ENCODE measurements at places on chromosomes 1 and 21.

DNA sequence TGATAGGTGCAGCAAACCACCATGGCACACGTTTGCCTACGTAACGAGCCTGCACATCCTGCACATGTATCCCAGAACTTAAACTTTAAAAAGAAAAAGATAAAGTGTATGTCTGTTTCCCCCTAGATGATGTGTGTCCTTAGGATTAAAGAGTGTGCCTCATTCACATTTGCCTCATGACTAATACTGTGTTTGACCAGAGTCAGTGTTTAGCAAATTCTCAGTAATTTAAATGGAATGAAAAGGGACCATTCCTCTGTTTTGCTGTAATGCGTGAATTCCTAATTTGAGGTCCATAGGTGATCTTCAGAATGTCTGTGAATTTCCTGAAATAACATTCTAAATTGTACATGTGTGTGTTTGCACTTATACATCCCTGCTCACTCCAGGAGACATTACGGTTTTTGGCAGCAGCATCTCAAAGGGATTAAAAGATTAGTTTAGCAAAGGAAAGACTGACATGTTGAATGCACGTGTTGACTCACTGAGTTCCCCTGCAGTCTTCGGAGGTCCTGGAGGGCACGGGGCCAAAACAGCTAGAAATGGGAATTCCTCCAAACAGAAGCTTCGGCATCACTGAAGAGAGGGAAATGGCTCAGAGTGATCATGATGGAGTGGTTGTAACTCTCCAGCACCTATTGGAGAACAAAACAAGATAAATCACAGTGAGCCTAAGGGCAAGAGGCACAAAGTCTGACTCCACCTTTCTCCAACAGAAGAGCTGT lies 19.1 kb upstream of the SLC35F3 start:
- no peak for DNase-seq

DNA sequence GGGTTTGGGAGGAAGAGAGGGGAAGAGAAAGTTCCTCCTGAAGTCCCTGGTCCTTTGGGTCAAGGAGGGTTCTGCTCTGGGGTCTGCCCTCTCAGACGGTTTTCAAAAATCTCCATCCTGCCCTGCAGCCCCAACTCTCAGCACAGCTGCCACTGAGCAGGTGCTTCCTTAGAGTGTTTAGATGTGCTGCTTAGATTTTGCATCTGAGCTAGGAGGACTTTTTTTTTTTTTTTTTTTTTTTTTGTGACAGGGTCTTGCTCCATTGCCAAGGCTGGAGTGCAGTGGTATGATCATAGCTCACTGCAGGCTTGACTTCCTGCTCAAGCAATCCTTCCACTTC lies 324.9 kb upstream of the POU3F1 start:
- DNase-seq = no peak

- no peak for DNase-seq
These were observed 3.7 kb downstream of the CEP350 start for GRCh38 chr1:179958359-179958758.

GRCh38 chr1:157734321-157734720 lies 33.8 kb upstream of the FCRL3 start:
- no peak for DNase-seq

DNA sequence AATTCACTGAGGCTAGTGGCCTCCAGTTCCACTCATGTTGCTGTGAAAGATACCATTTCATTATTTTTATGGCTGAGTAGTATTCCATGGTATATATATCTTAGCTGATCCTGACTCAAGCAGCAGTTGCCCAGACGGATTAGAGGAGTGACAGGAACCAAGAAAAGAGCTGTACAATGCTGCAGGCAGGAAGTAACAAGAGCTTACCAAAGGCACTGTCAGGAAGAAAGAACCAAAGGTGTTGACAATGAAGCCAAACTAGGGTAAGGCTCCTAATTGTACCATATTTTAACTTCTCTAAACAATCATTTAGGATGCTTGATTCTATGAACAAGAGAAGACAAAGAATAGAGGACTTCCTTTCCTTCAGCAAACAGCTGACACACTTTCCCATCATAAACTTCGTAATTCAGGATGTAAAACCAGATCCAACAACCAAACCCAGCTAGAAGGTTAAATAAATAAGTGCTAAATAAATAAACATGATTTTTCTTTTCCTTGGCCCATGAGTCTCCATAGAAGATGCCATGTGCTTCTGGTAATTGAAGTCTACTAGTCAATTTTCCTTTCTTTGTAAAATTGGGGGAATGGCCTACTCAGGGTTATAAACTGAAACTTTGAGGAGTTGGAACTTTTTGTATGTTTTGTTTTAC lies 248.2 kb upstream of the SGIP1 start:
- no peak for DNase-seq

- no peak for DNase-seq
These were observed 387.4 kb upstream of the PKN2 start for GRCh38 chr1:88296642-88297041.

GRCh38 chr1:54547601-54548388 lies at the start of gene ACOT11:
TSS of gene ACOT11 (plus strand) at chr1:54548228. CDS start at chr1:54548310, 82 bp downstream.
- DNase-seq = no peak

- no peak for DNase-seq
These were observed 8.0 kb upstream of the GUCA2A start for GRCh38 chr1:42172381-42173133.

- no peak for DNase-seq
These were observed 19.4 kb downstream of the PLEKHM2 start for GRCh38 chr1:15703562-15703961.

GRCh38 chr1:25117233-25117823 lies 115.0 kb downstream of the SYF2 start:
- peak; percentile 55 for DNase-seq

- no peak for DNase-seq
These were observed 37.4 kb upstream of the BTG2 start for GRCh38 chr1:203267912-203268311.

GRCh38 chr1:247500865-247501264 lies 35.4 kb downstream of the OR2C3 start:
- no peak for DNase-seq

- no peak for DNase-seq
These were observed 33.4 kb downstream of the CYP2J2 start for GRCh38 chr1:59892841-59893811.

DNA sequence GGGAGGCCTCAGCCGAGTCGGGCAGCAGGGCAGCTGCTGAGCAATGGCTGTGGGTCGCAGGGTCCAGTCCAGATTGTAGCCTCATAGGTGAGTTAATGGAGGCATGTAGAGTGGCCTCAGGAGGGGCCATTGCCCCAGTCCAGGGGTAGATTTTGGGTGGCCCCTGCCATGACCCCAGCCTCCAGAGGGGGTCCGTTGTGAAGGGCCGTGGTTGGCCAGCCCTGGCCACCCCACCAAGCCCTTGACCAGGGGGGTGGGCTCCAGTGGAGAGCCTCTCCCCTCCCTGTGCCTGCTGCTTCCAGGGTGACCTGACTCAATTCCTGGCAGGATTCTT lies 26.1 kb downstream of the TRPM2 start:
- DNase-seq = no peak

- DNase-seq = no peak
These were observed 19.5 kb downstream of the ZMYM4 start for GRCh38 chr1:35287807-35288640.

DNA sequence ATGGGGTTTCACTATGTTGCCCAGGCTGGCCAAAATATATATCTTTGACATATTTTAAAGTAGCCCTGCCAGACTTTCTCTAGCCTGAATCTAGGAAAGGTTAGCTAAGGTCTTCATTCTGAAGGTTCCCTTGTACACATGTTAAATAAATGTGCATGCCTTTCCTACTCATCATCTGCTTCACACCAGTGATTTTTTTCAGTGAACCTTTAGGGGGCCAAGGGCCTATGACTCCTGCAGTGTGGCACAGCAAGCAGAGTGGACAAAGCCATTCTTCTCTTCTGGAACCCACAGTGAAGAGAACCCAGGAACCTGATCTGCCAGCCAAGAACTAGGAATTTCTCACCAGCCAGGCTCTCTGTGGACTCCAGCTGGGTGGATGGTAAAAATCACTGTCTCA lies 22.9 kb downstream of the CBR1 start:
- DNase-seq = no peak

DNA sequence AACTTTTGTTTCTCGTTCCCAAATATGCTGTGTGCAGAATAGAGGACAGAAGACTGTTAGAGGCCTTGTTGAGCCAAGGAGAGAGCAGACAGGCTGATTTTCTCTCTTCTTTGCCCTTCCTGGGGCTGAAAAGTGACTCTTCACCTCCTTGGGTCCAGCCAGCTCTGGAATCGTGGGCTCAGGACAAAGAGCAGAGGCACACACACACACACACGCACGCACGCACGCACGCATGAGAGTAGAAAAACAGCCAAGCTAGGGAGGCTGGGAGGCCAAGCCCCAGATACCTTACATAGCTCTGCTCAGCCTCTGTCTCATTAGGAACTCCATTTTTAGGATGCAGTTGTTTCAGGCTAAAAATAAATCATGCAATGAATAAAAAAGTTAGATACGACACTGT lies at the start of gene CASQ2:
CASQ2 (minus strand) TSS at position 166 of the 400 bp plus-strand sequence. CDS start 173 bp downstream, outside the sequence.
- no peak for DNase-seq

GRCh38 chr1:10980094-10980577 lies 32.3 kb upstream of the TARDBP start:
- peak; percentile 90 for DNase-seq

DNA sequence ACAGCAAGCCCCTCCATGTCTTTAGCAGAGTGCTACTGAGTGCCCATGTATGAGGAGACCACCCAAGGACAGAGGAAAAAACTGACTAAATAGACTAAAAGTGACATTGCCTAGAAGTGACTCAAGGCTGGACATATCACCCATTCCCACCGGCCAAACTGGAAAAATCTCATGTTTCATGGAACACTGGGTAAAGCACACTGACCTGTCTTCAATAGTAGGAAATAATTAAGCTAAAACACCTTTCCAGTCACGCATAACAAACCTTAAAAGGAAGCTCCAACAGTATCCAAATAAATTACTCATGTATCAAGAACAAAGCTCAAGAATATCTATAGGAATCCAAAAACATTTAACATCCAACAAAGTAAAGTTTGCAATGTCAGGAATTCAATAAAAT lies 120.4 kb downstream of the SNX7 start:
- no peak for DNase-seq
